ENCODE measurements at places on chromosomes 16 and 17. TPM values are rescaled to one million over a fixed set of nuclear protein-coding genes. Genes with fewer than 3 reads are reported as not detected.

- DNase-seq = no peak
- H3K27me3 ChIP-seq = no peaks in the 10 kb centered on the region
Observed at GRCh38 chr16:82201351-82201750, 31.3 kb upstream of the MPHOSPH6 start.

- no peak overlapping the region for H3K27ac ChIP-seq
- no peaks in the 10 kb centered on the region for H3K36me3 ChIP-seq
Observed at GRCh38 chr17:64732336-64733006, 70.4 kb upstream of the SMURF2 start.

GRCh38 chr17:4562015-4562969 lies 1.9 kb upstream of the GGT6 start:
- no peaks in the 10 kb centered on the region for H3K36me3 ChIP-seq
- no peak overlapping the region for H3K27ac ChIP-seq
- no peak for DNase-seq
- H3K4me1 ChIP-seq = peaks cover 4% of the 10 kb centered on the region
- no peak overlapping the region for H3K4me3 ChIP-seq

GRCh38 chr17:63927464-63928171 lies 4.5 kb downstream of the CD79B start:
- no peak overlapping the region for H3K27ac ChIP-seq
- no peaks in the 10 kb centered on the region for H3K36me3 ChIP-seq
- H3K4me3 ChIP-seq = no peak overlapping the region
- no peaks in the 10 kb centered on the region for H3K27me3 ChIP-seq
- no peak for DNase-seq

DNA sequence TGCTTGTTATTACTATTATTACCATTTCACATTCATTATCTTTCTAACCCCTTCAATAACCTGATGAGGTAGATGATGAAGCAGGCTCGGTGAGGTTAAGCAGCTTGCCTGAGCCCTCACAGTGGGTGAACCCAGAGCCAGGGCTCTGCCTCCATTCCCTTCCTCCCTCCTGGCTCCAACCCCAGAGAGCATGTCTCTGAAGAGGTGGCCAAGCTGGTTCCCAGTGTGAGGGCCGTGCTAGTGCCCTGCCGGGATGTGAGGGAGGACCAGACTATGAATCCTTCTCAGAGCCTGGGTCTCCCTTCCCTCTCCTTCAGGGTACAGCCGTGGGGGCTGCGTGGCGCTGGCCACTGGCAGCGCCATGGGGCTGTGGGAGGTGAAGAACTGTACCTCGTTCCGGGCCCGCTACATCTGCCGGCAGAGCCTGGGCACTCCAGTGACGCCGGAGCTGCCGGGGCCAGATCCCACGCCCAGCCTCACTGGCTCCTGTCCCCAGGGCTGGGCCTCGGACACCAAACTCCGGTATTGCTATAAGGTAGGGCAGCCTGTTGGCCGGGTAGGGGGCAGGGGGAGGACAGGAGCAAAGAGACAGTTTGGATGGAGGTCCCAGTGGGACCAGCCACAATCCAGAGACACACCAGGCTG lies 49.6 kb downstream of the MRC2 start:
- peaks cover 3% of the 10 kb centered on the region for H3K4me1 ChIP-seq
- no peak overlapping the region for H3K27ac ChIP-seq
- no peaks in the 10 kb centered on the region for H3K36me3 ChIP-seq
- no peak for DNase-seq
- H3K4me3 ChIP-seq = no peak overlapping the region
- H3K27me3 ChIP-seq = no peaks in the 10 kb centered on the region

DNA sequence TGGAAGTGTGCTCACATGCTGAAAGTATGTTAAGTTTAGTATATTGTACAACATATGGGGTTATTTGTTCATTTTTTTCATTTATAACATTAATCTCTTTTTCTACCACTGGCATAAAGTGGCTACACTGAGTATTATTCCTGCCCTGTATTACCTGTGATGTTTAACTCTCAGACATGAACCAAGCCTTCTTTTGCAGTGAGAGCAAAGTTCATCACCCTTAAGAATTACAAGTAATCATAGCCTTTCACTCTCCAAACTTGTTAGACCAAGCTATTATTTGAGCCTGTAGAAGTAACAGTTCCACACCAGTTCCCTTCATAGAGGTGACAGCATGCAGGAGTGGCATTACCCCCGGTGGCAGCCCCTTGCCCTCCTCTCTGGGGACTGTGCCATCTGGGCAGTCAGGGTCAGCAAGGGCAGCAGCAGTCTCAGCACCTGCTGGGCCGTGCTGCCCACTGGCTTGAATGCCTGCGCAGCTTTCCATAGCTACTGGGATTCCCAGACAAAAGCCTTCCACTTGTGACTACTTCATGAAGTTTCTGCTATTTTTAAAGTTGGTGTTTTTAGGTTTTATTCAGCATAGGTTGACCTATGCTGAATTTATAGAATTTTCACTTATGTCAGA lies 71.3 kb downstream of the TMC6 start:
- peaks cover 10% of the 10 kb centered on the region for H3K36me3 ChIP-seq
- H3K27ac ChIP-seq = no peak overlapping the region
- H3K27me3 ChIP-seq = no peaks in the 10 kb centered on the region
- peaks cover under 1% of the 10 kb centered on the region for H3K4me1 ChIP-seq
- DNase-seq = no peak

GRCh38 chr17:53736516-53737240 lies 86.0 kb upstream of the KIF2B start:
- H3K4me1 ChIP-seq = no peaks in the 10 kb centered on the region
- no peaks in the 10 kb centered on the region for H3K36me3 ChIP-seq
- DNase-seq = no peak
- no peak overlapping the region for H3K27ac ChIP-seq

DNA sequence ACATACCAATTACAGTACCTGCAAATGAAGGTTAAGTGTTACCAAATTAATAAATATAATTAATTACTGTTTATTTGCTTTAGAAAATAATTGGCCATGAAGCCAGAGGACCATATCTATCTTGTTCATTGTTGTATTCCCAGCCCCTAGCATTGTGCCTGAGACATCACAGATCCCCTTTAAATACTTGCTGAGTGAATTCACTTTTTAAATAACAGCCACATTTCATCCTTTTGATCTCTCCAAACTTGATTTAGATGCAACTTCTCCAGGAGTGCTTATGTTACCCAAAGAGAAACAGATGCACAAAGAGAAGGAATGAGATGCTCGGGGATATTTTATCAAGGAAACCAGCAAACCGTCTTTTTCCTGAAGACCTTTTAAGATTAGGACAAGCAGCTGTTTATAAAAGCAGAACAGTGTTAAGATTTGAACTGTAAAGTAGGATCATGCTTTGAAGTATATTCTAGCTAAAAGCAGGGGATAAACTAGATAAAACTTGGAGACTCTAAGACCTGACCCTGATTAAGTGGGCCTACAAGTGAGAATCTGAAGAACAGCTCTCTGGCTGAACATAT lies 66.3 kb downstream of the CHD9 start:
- no peaks in the 10 kb centered on the region for H3K36me3 ChIP-seq
- no peak overlapping the region for H3K27ac ChIP-seq
- no peaks in the 10 kb centered on the region for H3K4me1 ChIP-seq
- no peak overlapping the region for H3K4me3 ChIP-seq
- no peak for DNase-seq

DNA sequence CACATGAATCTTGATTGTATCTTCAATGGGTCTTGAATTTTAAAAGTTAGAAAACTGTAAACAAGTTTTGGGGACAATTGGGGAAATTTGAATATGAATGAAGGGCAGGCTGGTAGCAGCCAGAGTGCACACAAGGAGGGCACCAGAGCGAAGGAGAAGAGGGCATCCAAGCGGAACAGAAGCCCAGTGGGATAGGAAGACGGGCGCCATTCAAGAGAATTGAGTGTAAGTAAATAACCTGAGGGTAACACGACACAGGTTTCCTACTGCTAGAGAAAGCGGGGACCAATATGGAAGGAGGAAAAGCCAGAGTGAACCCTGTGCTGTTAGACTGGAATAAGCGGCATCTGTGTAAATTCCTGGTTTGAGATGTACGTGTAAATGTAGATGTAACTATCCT lies 115.1 kb upstream of the CCL2 start:
- no peaks in the 10 kb centered on the region for H3K27me3 ChIP-seq
- DNase-seq = no peak
- H3K36me3 ChIP-seq = no peaks in the 10 kb centered on the region
- H3K27ac ChIP-seq = no peak overlapping the region
- no peaks in the 10 kb centered on the region for H3K4me1 ChIP-seq

- H3K4me3 ChIP-seq = no peak overlapping the region
- no peaks in the 10 kb centered on the region for H3K36me3 ChIP-seq
- H3K4me1 ChIP-seq = no peaks in the 10 kb centered on the region
Observed at GRCh38 chr16:80569440-80570105, 28.8 kb downstream of the DYNLRB2 start.

DNA sequence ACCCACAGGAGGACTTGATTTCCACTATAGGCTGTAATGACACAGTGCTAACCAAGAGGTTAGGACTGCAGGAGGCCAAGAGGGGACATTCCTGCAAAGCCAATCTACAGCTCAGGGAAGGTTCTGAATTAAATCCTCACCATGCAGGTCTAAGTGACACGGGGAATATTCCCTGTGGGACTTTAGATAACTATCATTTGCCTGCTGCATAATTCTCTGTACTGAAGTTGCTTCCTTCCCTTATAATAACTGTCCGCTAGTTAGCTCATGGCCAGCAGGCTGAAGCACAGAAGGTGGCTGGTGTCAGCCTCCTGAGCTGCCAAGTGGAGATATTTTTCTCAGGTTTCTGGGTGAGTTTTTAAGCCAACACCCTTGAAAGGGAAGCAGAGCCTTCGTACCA lies 74.6 kb upstream of the SOX9 start:
- H3K4me3 ChIP-seq = no peak overlapping the region
- no peaks in the 10 kb centered on the region for H3K36me3 ChIP-seq

DNA sequence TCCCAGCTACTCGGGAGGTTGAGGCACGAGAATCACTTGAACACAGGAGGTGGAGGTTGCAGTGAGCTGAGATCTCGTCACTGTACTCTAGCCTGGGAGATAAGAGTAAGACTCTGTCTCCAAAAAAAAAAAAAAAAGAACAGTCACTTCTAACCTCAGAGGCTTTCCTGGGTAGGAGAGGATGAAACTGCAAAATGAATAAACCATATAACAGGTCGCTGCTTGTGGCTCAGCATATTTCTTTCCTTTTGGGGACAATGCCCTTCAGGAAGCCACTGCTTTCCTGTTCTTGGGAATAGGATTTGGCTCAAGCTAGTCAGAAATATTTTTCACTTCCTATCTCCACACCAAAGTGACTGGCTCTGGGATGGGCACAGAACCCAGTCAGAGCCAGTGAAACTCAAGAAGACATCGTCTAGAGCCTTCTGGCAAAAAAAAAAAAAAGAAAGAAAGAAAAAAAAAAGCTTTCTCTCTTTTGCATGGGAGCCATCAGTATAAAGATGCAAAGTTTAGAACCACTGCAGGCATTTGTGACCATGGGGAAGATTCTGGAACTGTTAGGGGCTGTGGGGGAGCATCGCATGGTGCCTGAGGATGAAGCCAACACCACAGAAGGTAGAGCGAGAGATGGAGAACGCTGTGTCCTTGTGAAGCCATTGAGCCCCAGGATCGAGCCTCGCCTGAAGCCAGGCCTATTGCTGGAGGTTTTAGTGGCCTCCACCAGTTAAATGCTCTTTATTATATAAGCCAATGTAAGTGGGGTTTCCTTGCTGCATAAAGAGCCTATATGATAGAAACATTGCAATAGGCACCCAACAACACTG lies 71.8 kb upstream of the MRTFB start:
- H3K4me1 ChIP-seq = no peaks in the 10 kb centered on the region
- no peak for DNase-seq
- H3K36me3 ChIP-seq = no peaks in the 10 kb centered on the region
- no peaks in the 10 kb centered on the region for H3K27me3 ChIP-seq

GRCh38 chr16:52953215-52953614 lies 99.5 kb downstream of the CHD9NB start:
- no peaks in the 10 kb centered on the region for H3K36me3 ChIP-seq
- H3K4me1 ChIP-seq = no peaks in the 10 kb centered on the region
- DNase-seq = no peak
- H3K4me3 ChIP-seq = no peak overlapping the region

DNA sequence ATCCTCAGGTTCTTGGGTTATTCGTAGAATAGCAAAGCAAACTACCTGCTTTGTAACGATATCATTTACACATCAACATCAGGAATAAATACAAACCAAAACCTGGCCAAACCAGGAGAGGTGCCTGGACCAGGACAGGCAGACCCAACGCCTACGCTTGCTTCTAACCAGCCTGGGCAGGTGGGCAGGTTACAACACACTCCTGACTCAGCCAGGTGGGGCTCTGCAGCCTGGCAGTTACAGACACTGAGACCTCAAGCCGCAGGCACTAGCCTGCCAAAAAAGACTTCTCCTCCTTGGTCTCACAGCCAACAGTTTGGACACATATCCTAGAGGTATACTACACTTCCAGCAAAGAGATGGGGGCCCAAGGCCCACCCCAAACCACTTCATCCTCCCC lies 14.0 kb downstream of the ANKRD11 start:
- peaks cover 5% of the 10 kb centered on the region for H3K4me1 ChIP-seq
- no peak overlapping the region for H3K27ac ChIP-seq
- H3K27me3 ChIP-seq = no peaks in the 10 kb centered on the region
- DNase-seq = no peak
- no peaks in the 10 kb centered on the region for H3K36me3 ChIP-seq

GRCh38 chr16:66925322-66925840 lies at the start of gene RRAD:
RRAD (minus strand) TSS chr16:66925535; CDS start chr16:66925179, 356 bp downstream.
- H3K27me3 ChIP-seq = peaks cover 18% of the 10 kb centered on the region
- no peaks in the 10 kb centered on the region for H3K4me1 ChIP-seq
- peak within 1 kb of the TSS; percentile 51 for H3K4me3 ChIP-seq
- H3K36me3 ChIP-seq = no peaks in the 10 kb centered on the region

GRCh38 chr17:81241648-81242420 lies 2.7 kb downstream of the NDUFAF8 start:
- peaks cover 19% of the 10 kb centered on the region for H3K4me1 ChIP-seq
- no peak overlapping the region for H3K4me3 ChIP-seq
- no peak overlapping the region for H3K27ac ChIP-seq
- no peaks in the 10 kb centered on the region for H3K27me3 ChIP-seq
- no peaks in the 10 kb centered on the region for H3K36me3 ChIP-seq

- H3K4me1 ChIP-seq = no peaks in the 10 kb centered on the region
- no peak overlapping the region for H3K27ac ChIP-seq
- DNase-seq = peak; percentile 72
- no peak overlapping the region for H3K4me3 ChIP-seq
Observed at GRCh38 chr16:16175296-16175695, 48.0 kb downstream of the ABCC6 start.

- H3K4me1 ChIP-seq = no peaks in the 10 kb centered on the region
- DNase-seq = no peak
- no peak overlapping the region for H3K27ac ChIP-seq
- H3K36me3 ChIP-seq = no peaks in the 10 kb centered on the region
- no peak overlapping the region for H3K4me3 ChIP-seq
- H3K27me3 ChIP-seq = no peaks in the 10 kb centered on the region
Observed at GRCh38 chr17:42061646-42062487, 11.5 kb upstream of the C17orf113 start.

The HP gene
- 450 TPM for total RNA-seq

The VASN gene
- total RNA-seq = 42.9 TPM

The NLRC3 gene
- total RNA-seq = 3.6 TPM

The MGRN1 gene
- total RNA-seq = 112 TPM

The KRTAP3-1 gene
- total RNA-seq = not detected

The RHBDF2 gene
- 22.7 TPM for total RNA-seq

The CSH2 gene
- not detected for total RNA-seq

The KRT9 gene
- total RNA-seq = not detected

The HOXB3 gene
- total RNA-seq = 8.6 TPM

All from lung (tissue), 17 donors.